ENCODE measurements at places on chromosomes 1 and 21.

- peak; percentile 76 for DNase-seq
These were observed 9.2 kb upstream of the LAD1 start for GRCh38 chr1:201408176-201408833.

DNA sequence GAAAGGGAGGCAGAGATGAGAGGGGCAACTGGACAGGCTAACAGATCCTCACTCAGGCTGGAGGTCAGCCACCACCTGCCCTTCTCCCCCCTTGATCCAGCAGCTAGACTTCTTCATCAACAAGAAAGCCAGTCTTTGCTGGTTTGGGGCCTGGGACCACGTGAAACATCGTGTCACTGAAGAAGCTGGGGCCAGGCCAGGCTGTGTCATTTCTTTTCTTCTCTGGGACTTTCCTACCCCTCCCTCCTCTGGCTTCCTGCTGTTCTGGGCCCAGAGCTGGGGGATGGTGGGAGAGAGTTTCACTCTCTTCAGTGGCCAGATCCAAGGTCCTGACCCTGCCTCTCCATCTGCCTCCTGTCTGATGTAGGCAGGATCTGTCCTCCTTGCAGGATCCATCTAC, 18.1 kb upstream of the SLC26A9 start:
- no peak for DNase-seq

DNA sequence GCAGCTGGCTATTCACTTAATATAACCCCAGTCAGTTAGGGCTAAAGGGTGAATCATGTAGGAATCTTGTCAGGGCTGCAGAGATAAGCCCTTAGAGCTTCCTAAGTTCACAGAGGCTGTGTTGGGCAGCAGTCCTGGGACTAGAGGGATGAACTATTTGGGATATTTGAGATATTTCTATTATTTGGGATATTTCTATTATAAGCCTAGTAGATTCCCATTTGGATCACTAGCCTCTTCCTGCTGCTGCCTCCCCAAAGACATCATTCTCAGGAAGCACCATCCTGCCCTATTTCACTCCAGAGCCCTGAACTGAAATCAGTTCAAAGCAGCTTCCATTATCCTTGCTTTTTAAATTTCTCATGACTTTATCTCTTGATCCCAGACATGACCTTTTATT, 501.3 kb downstream of the NUF2 start:
- DNase-seq: no peak

DNA sequence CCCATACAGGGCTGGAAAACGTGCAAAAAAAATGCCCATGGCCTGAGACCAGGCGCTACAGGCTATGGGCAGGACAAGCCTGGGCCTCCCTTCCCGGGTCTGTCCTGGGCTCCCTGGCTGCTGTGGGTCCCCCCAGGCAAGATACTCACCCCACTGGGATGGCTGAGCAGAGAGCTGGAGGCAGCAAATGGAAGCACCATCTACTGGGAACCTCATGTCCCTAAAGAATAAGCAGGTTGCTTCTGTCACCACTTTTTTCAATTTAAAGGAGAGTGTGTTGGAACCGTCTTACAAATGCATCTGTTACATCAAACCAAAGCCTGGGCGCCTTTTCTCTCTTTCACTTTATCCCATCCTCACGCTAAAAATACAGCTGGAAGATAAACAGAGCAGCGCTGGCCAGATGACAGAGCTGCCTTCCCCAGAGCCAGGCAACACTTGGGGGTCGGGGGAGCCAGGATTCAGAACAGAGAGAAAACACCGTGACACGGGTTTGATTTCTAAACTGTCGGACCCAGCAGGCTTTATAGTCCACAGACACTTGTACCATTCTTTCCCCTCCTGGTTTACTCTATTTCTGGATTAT, 262.1 kb upstream of the VAMP3 start:
- no peak for DNase-seq

- peak; percentile 14 for DNase-seq
These were observed 115.5 kb upstream of the NCAM2 start for GRCh38 chr21:20882462-20883407.

GRCh38 chr1:218536296-218536986, 191.3 kb downstream of the TGFB2 start:
- DNase-seq: no peak

DNA sequence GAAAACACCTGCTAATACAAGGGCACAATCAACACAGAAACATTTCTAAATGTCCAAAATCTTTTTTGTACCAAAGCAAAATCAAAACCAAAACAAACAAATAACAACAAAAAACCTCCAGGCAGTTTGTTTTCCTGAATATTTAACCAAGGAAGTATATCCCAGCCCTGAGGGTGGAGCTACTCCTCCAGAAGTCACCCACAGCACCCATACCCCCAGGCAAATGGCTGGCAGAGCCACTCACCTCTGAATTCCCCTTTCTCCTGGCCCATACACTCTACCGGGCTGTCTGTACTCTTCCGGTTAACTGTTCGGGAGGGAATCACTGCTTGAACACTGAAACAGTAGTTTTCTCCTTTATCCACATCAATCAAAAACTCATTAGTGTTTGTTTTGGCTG, 9.5 kb downstream of the F3 start:
- no peak for DNase-seq

- peak; percentile 30 for DNase-seq
These were observed 95.0 kb upstream of the COL6A1 start for GRCh38 chr21:45886610-45887026.

- no peak for DNase-seq
These were observed 322 bp downstream of the DCLRE1B start for GRCh38 chr1:113905435-113905861.

- DNase-seq: peak; percentile 85
These were observed at the start of gene BTBD19 for GRCh38 chr1:44808063-44808937. BTBD19 (plus strand) TSS chr1:44808523; CDS start chr1:44808821, 298 bp downstream.

DNA sequence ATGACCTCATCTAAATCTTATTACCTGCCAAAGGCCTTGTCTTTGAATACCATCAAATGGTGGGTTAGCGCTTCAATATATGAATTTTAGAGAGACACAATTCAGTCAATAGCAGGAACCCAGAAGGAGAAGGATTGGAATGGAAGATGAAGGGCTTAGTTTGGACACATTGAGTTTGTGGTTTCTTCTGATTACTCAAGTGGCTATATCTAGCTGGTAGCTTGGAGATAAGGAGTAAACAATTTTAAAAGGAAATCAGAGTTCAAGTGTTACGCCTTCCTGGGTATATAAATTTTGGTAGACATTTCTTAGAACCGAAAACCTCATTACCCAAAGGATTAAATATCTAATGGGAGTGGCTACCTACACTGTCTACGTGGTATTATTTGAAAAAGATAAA, 80.2 kb downstream of the RGS2 start:
- DNase-seq: no peak

- DNase-seq: no peak
These were observed 23.9 kb downstream of the FMO5 start for GRCh38 chr1:147201276-147201675.

GRCh38 chr21:46356005-46356338, 32.0 kb downstream of the PCNT start:
- no peak for DNase-seq

DNA sequence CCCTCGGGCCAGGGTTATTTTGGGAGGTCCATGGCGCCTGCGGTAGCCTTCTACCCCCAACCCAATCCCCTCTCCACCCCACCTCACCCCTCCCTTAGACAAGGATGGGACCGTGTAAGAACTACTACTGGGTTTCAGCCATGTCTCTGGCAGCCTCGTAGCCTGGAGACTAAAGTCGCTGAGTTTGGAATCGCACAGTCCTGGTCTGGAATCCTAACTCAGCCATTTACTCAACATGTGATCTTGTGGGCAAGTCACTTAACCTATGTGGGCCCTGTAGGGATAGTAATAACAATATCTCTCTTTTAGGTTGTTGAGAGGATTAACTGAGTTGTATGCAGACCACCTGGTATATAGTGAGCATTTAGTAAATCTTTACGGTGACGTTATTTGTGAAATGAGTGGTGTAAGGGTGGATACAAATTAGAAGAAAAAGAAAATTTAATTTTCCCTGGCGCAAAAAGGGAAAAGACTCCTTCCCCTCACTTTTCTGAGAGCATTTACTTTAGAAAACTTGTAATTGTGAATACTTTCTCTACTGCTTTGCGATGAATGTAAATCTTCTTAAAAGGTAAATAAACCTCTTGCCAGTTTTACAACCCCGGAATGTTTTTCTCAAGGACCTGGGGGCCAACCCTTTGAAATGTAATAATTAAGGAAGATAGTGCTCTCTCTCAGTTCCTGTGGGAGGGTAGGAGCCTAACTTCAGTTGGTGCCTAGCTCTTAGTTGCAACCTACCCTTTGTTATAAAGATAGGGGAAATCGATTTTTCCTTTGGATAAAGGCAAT, 615 bp upstream of the MRPS15 start:
- no peak for DNase-seq

DNA sequence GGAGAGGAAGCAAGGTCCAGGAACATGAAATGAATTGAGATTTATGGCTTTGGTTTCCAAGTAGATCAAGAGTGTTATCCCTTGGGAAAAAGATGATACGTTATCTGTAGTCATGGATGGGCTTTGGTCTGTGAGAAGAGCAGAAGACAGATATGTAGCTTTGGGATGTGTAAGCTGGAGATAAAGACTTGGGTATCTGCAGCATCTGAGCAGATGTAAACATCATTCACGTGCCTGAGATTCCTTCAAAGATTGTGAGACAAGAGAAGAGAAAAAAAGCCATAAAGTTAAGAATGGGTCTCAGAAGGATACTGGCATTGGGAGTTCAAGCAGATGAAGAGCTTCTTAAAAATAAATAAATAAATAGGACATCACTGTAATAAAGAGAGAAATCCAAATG, 217.8 kb downstream of the PTPRC start:
- no peak for DNase-seq

DNA sequence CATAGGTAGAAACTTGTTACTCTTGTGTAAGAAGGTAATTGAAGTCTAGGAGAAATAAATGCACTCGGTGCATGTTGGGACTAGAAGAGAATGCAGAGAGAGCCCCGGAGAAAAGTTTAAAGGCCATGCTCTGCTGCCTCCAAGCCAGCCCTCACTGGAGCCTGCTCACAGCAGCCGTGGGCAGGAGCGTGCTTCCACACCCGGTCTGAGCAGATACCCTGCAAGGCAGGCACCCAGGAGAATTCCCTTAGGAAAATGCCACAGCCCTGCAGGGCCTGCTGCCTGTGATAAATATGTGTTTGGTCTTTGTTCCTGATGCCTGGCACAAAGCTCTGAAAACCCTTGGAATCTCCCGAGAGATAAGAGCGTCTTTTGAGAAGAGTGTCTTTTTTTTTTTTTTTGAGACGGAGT, 22.8 kb downstream of the C2CD2 start:
- no peak for DNase-seq

- no peak for DNase-seq
These were observed 282.8 kb upstream of the PKN2 start for GRCh38 chr1:88401313-88401712.

DNA sequence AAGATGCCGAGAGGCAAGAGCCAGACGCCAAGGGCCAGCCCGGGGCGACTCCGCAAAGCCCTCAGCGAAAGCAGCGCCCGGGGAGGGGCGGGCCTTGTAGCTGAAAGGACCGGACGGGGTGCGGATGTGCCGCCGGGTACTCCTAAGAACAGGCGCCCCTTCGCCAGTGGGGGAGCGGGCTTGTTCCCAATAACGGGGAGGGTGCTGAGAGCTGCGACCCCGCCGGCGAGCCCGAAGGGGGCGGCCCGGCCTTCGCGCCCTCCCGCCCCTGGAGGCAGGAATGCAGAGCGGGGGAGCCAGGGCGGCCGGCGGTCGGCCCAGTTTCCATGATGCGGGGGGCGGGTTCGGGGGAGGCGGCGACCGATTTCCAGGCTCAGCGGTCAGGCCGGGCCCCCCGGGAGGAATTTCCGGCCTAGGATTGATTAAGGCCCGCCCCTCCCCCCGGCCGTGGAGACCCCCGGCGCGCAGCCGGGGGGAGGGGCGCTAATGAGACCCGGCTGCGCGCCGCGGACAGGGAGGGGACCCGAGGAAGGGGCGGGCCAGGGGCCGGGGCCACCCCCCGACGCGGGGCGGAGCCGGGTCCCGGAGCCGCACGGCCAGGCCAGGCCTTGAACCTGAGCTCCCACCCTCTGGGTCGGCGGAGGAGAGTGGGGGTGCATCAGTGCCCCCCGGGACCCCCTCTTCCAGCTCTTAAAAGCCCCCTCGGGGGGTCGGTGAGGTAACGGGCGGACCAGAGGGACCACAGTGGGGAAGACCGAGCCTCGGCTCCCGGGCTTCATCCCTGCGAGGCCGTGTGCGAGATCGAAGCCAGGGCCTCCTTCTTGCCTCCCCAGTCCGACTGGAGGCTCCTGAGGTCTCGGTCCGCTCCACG, 898 bp upstream of the TMEM200B start:
- DNase-seq: peak; percentile 77

DNA sequence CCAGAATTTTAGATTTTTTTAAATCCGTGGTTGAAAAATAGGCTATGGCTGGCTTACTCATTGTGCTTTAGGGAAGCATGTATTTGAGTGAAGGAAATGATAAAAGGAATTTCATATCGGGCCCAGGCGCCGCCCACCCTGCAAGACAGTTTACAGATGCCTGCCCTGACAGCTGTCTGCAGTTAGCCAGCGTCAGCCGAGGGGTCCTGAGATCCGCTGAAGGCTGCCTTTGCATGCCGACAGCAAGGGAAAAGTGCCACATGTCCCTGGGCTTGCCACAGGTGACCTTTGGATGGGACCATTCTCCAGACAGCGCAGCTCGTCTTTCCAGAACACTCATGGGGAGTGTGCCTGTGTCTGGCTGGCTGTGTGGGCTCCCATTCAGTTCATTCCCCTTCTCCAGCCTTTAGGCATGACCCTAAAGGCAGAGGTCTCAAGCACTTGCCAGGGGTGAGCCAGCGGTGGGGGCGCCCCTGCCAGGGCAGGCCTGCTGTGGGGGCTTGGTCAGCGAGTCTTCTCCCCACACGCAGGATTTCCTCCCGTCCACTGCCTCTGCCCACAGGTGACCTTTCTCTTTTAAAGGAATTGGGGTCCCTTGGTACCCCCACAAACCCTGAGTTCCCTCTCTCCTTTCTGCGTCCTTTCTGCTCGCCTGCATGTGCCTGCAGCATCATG, 46.1 kb upstream of the TRAPPC10 start:
- DNase-seq: no peak

GRCh38 chr1:200226969-200227303, 182.9 kb downstream of the ZNF281 start:
- DNase-seq: no peak

DNA sequence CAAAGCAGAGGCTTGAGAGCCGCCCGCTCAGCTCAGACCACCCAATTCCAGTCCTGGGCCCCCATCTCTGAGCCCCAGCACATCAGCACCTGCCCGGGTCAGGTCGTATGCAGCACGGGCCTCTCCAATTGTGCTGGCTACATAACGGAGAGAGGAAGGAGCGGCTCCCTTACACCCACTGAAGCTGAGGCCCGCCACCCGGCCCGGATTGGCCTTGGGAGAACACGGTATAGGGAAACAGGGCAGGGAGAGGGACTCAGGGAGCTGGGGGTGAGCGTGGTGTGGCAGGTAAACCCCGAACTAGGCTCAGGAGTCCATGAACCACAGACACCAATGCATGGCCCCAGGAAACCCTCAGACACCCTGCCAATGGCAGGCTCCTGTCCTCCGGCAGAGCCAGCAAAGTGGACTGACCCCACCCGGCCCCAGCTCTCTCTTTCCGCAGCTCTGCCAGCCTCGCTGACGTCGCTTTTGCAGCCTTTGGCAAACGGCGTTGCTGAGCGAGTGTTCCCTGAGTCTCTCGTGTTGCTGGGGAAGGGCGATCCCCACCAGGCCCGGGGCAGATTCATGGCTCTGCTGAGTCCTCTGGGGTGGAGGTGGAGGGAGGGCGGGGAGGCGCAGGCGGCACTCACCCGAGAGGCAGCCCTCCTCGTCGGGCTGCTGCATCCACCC, 16.5 kb downstream of the MEGF6 start:
- DNase-seq: no peak
